ENCODE measurements at places on chromosomes 16 and 17. TPM values are rescaled to one million over a fixed set of nuclear protein-coding genes. Genes with fewer than 3 reads are reported as not detected.

TMIGD1 gene
- total RNA-seq, result not detected

CACNA1H gene
- 4.0 TPM for total RNA-seq

DUS1L gene
- 186 TPM for total RNA-seq

GRCh38 chr16:58459344-58460218 lies 40.4 kb upstream of the NDRG4 start:
- H3K27me3 ChIP-seq, result peaks cover 37% of the 10 kb centered on the region
- H3K27ac ChIP-seq, result no peak overlapping the region
- no peaks in the 10 kb centered on the region for H3K36me3 ChIP-seq
- H3K4me1 ChIP-seq, result peaks cover 6% of the 10 kb centered on the region

DNA sequence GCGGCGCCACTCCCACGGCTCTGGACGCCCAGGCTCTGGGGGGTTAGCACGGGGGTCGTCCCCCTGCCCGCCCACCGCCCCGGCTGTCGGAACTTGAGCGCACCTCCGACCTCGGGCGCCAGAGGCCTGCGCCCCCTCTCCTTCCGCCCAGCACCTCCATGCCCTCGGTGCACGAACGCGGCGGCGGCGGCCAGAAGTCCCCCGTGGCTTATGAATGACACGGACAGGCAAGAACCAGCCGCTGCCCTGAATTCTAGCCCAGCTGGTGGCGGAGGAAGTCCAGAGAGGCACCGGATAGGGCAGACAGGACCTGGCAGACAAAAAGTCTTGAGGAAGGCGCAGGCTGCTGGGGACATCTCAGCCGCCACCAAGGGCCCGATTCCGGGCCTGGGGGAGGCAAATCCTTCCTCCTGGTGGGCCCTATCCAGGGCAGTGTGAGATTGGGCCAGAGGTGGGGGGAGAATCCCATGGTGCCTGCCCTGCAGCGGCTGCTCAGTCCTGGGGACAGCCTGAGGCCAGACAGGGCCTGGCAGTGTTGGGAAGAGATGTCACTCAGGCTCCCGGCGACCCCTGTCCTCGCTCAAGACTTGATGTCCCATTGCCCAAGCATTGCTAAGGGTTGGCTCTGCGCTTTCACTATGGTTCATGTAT lies 897 bp upstream of the CYGB start:
- peaks cover 72% of the 10 kb centered on the region for H3K27me3 ChIP-seq
- H3K27ac ChIP-seq, result no peak overlapping the region
- H3K4me3 ChIP-seq, result no peak overlapping the region
- peaks cover 14% of the 10 kb centered on the region for H3K4me1 ChIP-seq
- no peaks in the 10 kb centered on the region for H3K36me3 ChIP-seq

DNA sequence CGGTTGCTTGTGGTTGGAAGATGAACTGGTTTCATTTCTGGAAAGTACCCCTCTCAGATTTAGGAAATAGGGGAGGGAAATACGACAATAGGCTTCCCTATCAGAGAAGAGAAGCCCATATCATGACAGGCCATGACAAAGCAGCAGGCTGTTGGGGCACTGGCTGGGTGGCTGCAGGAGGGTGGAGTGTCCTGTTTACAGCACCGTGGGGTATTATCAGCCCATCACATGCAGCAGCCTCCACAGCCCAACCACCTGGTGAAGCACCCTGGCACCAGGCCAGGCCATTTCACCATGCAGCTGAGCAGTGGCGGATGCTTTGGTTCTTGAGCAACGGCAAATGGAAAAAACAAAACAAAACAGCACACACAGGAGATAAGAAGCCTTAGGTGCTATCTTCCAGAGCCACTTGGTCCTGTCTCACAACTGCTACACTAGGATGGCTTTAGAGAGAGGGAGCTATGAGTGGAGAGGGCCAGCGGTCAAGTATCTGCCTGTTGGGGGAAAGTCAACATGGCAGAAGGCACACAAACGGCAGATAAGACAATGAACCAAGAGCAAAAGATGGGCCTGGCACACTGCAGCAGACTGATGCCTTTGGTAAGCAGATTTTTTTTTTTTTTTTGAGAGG lies 24.2 kb downstream of the FAM117A start:
- peak overlapping the region; percentile 98 for H3K27ac ChIP-seq
- peak; percentile 98 for DNase-seq
- H3K4me3 ChIP-seq, result peak overlapping the region; percentile 63
- no peaks in the 10 kb centered on the region for H3K36me3 ChIP-seq

GRCh38 chr17:7884581-7885366 lies 3.8 kb upstream of the CHD3 start:
- DNase-seq, result peak; percentile 16
- no peaks in the 10 kb centered on the region for H3K27me3 ChIP-seq
- H3K36me3 ChIP-seq, result peaks cover 19% of the 10 kb centered on the region

DNA sequence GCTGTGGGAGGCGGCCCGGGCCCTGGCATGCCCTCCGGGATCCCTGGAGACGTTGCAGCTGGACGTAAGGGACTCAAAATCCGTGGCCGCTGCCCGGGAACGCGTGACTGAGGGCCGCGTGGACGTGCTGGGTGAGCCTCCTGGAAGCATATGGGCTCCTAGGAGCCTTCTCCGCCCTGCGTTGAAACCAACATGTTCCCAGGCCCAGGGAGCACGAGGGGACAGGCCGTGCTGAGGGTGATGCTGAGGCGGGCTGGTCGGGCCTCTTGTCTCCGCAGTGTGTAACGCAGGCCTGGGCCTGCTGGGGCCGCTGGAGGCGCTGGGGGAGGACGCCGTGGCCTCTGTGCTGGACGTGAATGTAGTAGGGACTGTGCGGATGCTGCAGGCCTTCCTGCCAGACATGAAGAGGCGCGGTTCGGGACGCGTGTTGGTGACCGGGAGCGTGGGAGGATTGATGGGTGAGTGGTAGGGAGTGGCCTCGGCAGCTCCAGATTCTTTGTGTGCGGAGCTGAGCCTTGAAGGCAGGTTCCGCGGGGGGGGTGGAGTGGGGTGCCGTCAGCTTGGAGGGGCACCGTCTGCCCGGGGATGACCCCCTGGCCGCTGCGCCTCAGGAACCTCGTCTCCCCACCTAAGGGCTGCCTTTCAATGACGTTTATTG lies 567 bp downstream of the HSD17B1 start:
- H3K27ac ChIP-seq, result no peak overlapping the region
- peaks cover 3% of the 10 kb centered on the region for H3K4me1 ChIP-seq
- H3K36me3 ChIP-seq, result no peaks in the 10 kb centered on the region
- H3K4me3 ChIP-seq, result no peak overlapping the region

DNA sequence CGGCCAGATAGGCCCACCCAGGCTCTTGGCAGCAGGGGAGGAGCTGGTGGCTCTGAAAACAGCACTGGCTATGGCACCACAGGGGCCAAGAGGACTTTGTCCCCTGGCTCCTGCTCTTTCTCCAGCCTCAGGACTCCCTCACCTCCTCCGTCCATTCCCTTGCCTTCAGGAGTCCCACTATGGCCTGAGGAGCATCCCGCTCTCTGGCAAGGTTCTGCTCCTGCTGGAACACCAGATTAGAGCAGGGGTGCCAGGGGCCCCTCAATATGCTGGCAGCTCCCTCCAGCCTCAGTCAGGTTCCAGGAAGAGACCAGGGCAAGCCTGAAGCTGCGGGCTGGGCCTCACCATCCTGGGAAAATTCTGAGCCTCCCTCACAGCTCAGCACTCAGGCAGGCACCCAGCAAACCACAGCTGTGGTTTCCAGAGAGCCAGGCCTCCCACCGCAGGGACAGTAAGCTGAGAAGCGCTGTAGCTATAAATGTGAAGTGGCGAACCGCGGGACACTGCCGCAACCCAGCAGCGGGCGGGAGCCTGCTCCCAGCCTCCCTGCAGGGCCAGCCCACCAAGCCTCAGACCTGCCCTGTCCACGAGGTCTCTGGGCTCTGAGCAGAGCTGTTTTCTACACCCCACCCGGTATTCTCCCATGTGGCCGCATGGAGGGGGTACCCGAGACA lies 25.7 kb downstream of the C17orf100 start:
- no peak for DNase-seq
- no peaks in the 10 kb centered on the region for H3K36me3 ChIP-seq
- peaks cover 3% of the 10 kb centered on the region for H3K27me3 ChIP-seq
- H3K4me3 ChIP-seq, result no peak overlapping the region

HOXB8 gene
- not detected for total RNA-seq

ATP2A3 gene
- 242 TPM for total RNA-seq

ZSCAN10 gene
- total RNA-seq, result 0.23 TPM

DNA sequence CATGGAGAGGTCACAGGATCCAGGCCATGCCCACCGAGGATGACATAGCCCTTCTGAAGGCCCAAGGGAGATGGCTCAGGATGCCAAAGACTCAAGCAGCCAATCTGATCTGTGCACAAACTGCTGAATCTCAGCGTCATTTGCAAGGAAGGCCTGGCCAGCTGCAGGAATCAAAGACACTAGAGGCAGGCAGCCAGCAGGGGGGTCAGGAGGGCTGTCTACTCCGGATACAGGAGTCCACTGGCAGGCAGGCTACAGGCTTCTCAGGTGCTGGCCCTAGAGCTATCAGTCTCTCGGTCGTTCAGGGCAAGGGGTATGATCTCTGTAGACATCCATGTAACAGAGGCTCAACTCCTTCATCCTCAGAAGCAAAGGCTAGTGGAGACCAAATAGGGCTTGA lies 1735.3 kb downstream of the TP53TG3F start:
- no peaks in the 10 kb centered on the region for H3K36me3 ChIP-seq
- H3K27me3 ChIP-seq, result no peaks in the 10 kb centered on the region
- H3K4me3 ChIP-seq, result no peak overlapping the region
- no peaks in the 10 kb centered on the region for H3K4me1 ChIP-seq
- no peak overlapping the region for H3K27ac ChIP-seq

AMFR gene
- 68.4 TPM for total RNA-seq

DNA sequence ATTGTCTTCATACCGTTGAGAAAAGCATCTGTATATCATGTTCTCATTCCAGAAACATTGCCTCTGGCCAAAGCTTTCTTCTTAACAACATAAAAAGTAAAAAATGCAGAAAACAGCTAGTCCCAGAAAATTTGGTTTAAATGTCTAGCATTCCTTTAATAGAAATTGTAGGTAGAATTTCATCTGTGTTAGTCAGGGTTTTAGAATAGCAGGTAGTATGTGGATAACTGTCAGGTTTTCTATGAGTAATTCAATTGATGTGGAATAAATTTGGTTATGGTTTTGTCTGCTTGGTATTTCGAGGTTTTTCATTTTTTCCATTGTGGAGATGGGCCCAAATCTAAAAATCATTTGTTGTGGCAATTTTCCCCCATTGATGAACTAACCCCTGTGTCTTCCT lies 616.7 kb downstream of the KCNJ2 start:
- no peaks in the 10 kb centered on the region for H3K4me1 ChIP-seq
- no peaks in the 10 kb centered on the region for H3K27me3 ChIP-seq
- no peak overlapping the region for H3K27ac ChIP-seq
- no peak for DNase-seq

NT5C gene
- 88.8 TPM for total RNA-seq

- no peak for DNase-seq
- H3K27ac ChIP-seq, result no peak overlapping the region
- peaks cover 22% of the 10 kb centered on the region for H3K4me1 ChIP-seq
- peaks cover 4% of the 10 kb centered on the region for H3K36me3 ChIP-seq
- H3K27me3 ChIP-seq, result no peaks in the 10 kb centered on the region
- H3K4me3 ChIP-seq, result no peak overlapping the region
Observed at GRCh38 chr17:28641579-28641978, 3.4 kb downstream of the BLTP2 start.

CDRT4 gene
- total RNA-seq, result 9.8 TPM

GRCh38 chr16:24729243-24729950 lies at the start of gene TNRC6A:
Gene TNRC6A (plus strand): TSS chr16:24729651. CDS start chr16:24729842, 191 bp downstream.
- no peaks in the 10 kb centered on the region for H3K36me3 ChIP-seq
- H3K27me3 ChIP-seq, result no peaks in the 10 kb centered on the region
- peak within 1 kb of the TSS; percentile 98 for H3K27ac ChIP-seq
- peak; percentile 67 for DNase-seq
- H3K4me3 ChIP-seq, result peak within 1 kb of the TSS; percentile 81

GRCh38 chr17:1273492-1274244 lies 3.4 kb downstream of the BHLHA9 start:
- no peak overlapping the region for H3K27ac ChIP-seq
- H3K4me3 ChIP-seq, result no peak overlapping the region
- H3K36me3 ChIP-seq, result no peaks in the 10 kb centered on the region
- no peaks in the 10 kb centered on the region for H3K27me3 ChIP-seq
- peaks cover 17% of the 10 kb centered on the region for H3K4me1 ChIP-seq

- peak; percentile 18 for DNase-seq
- peaks cover 22% of the 10 kb centered on the region for H3K4me1 ChIP-seq
- peak overlapping the region; percentile 52 for H3K27ac ChIP-seq
- peak overlapping the region; percentile 69 for H3K4me3 ChIP-seq
- H3K36me3 ChIP-seq, result peaks cover 11% of the 10 kb centered on the region
Observed at GRCh38 chr16:2912330-2913199, 834 bp downstream of the FLYWCH1 start.

DNA sequence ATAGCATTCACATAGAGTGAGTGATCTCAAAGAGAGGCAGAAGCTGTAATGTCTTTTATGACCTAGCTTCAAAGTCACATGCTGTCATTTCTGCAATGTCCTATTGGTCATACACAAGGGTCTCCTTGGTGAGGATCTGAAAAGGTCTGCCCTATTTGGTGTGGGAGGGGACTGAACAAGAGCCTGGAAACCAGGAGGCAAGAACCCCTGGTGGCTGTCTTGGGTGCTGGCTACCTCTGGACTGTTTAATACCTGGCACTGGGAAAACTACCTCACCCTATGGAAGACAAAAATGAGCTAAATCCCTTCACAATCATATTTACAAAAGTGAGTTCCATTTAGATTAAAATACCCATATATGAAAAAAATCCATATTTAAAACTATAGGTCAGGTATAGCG lies 9.0 kb downstream of the KCTD13 start:
- no peak for DNase-seq
- peaks cover 31% of the 10 kb centered on the region for H3K36me3 ChIP-seq
- H3K27me3 ChIP-seq, result no peaks in the 10 kb centered on the region
- H3K4me3 ChIP-seq, result no peak overlapping the region

- no peaks in the 10 kb centered on the region for H3K36me3 ChIP-seq
- no peak overlapping the region for H3K27ac ChIP-seq
- no peaks in the 10 kb centered on the region for H3K4me1 ChIP-seq
- H3K27me3 ChIP-seq, result peaks cover 2% of the 10 kb centered on the region
- no peak overlapping the region for H3K4me3 ChIP-seq
Observed at GRCh38 chr16:57422026-57422944, 17.7 kb downstream of the CCL17 start.

ITGAL gene
- 518 TPM for total RNA-seq

RRAD gene
- total RNA-seq, result 1.1 TPM

GRCh38 chr17:63163158-63163520 lies 197.1 kb downstream of the TANC2 start:
- DNase-seq, result no peak
- H3K4me3 ChIP-seq, result no peak overlapping the region
- H3K36me3 ChIP-seq, result no peaks in the 10 kb centered on the region
- no peaks in the 10 kb centered on the region for H3K4me1 ChIP-seq

DNA sequence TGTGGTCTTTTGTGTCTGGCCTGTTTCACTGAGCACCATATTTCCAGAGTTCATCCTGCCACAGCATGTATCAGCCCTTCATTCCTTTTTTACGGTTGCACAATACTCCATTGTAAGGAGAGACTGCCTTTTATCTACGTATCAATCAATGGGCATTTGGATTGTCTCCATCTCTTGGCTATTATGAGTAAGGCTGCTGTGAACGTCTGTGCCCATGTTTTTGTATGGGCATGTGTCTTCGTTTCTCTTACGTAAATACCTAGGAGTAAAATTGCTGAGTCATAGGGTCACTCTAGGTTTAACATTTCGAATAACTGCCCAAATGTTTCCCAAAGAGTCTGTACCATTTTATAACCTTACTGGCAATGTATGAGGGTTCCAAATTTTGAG lies 202.8 kb upstream of the FOXF1 start:
- H3K36me3 ChIP-seq, result no peaks in the 10 kb centered on the region
- no peaks in the 10 kb centered on the region for H3K4me1 ChIP-seq
- H3K27me3 ChIP-seq, result peaks cover 14% of the 10 kb centered on the region
- DNase-seq, result no peak

SEPTIN12 gene
- not detected for total RNA-seq

PITPNM3 gene
- total RNA-seq, result 0.98 TPM

GRCh38 chr16:30892670-30893416 lies 1.0 kb downstream of the BCL7C start:
- DNase-seq, result no peak
- peaks cover 43% of the 10 kb centered on the region for H3K4me1 ChIP-seq
- no peaks in the 10 kb centered on the region for H3K36me3 ChIP-seq
- peak overlapping the region; percentile 76 for H3K27ac ChIP-seq
- peak overlapping the region; percentile 80 for H3K4me3 ChIP-seq
- H3K27me3 ChIP-seq, result no peaks in the 10 kb centered on the region

Data from T-cell (primary cell).